ENCODE measurements at places on chromosomes 6 and 20.

GRCh38 chr20:47356526-47357295, at the start of gene ZMYND8:
Gene ZMYND8 (minus strand): TSS chr20:47356699. CDS start chr20:47356670, 29 bp downstream.
- peak; percentile 98 for DNase-seq

- DNase-seq = no peak
Measured at GRCh38 chr6:128138694-128139093, 237.8 kb upstream of the THEMIS start.

GRCh38 chr20:53057579-53057978, 85.4 kb downstream of the TSHZ2 start:
- no peak for DNase-seq

GRCh38 chr6:5827056-5827904, 179.4 kb downstream of the NRN1 start:
- no peak for DNase-seq

GRCh38 chr6:101937108-101937507, 543.6 kb downstream of the GRIK2 start:
- no peak for DNase-seq

GRCh38 chr20:53623454-53624211, 30.0 kb upstream of the ZNF217 start:
- DNase-seq = peak; percentile 75

- DNase-seq = no peak
Measured at GRCh38 chr20:41173791-41174341, 36.5 kb downstream of the PLCG1 start.

- DNase-seq = no peak
Measured at GRCh38 chr20:6588296-6588695, 179.2 kb upstream of the BMP2 start.

GRCh38 chr20:50062006-50062838, 50.7 kb downstream of the UBE2V1 start:
- DNase-seq = peak; percentile 98

DNA sequence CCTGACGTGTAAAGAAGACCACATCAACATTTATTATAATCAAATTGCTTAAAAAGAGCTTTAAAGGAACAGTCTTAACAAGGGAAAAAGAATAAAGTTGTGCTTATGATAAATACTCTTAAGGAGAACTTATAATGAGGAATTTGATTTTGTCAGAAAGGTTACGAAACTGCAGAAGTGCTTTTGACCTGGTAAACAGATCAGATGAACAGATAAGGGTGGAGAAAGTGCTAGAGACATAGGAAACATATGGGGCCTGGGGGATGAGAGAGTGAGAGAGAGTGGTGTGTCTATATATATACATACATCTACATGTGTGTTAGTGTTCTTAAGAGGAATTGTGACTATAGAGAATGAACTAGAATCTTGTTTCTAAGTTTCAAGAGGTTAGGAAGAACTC, 186.2 kb upstream of the GJE1 start:
- DNase-seq = peak; percentile 71

GRCh38 chr6:106527117-106527516, 102.2 kb downstream of the RTN4IP1 start:
- no peak for DNase-seq

- DNase-seq = no peak
Measured at GRCh38 chr6:139914910-139915309, 540.5 kb upstream of the CITED2 start.

- DNase-seq = no peak
Measured at GRCh38 chr6:15301179-15302006, 55.5 kb downstream of the JARID2 start.

DNA sequence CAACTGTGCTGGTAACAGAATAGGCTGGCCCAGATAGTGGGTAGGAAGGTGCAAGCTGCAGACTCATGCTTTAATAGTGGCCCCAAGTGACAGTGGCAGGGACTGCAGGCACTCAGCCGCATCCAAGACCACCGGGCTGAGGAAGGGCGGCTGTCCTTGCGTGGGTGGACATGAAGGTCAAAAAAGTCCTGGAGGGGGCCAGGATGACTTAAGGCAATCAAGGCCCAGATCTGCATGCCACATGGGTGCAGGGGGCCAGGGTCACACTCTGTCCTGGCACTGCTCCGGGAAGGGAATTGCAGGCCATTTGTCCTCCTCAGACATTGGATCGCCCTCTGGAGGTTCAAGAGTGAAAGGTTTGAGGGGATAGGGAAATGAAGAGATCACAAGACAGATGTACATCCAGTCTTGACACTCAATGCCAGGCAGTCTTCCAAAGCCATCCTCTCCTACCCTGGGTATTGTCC, 10.4 kb upstream of the VNN2 start:
- DNase-seq = peak; percentile 80

DNA sequence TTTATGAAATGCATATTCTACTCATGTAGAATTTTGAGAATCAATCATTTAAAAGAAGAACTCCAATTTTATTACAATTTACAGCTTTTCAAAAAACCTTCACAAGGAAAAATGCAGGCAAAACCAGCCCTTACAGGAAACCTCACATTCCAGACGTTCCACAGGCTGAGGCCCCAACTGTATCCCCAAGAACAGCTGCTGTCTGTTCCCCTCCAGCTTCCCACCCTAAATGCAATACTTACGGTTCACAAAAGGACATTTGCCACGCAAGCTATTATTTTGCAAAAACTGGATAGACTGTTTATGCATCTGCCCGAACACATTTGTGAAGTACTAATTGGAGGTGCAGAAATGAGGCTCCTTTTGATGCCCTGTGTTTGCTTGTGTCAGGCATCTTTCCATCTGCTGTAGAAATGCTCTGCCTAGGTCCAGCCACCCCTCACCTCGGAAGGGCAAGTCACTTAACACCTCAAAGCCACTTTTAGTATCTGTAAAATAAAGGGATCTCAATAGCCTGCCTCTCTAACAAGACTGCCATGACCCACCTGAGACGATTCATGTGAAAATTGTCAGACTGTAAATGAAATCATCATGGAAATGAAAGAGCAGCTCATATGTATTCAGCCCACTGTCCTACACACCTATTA, 26.5 kb downstream of the PDE10A start:
- DNase-seq = no peak

DNA sequence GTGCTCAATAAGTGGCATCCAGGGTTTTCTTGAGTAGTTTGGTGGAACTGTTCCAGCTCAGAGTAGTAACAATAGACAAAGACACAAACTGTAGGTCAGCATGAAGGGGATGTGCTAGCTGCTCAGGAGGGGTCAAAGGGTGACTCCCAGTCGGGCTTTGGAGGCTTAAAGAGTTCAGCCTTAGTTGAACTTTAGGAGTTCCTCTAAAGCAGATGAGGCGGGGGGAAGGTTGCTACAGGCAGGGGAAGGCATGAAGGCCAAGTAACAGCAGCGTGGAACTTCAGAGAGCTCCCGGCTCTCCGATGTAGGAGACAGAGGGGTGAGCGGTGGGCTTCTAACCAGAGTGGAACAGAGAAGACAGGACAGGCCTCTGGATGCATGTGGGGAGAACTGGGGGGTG, 115.5 kb upstream of the CD93 start:
- DNase-seq = no peak

- DNase-seq = no peak
Measured at GRCh38 chr6:37392821-37393220, 39.0 kb downstream of the RNF8 start.

DNA sequence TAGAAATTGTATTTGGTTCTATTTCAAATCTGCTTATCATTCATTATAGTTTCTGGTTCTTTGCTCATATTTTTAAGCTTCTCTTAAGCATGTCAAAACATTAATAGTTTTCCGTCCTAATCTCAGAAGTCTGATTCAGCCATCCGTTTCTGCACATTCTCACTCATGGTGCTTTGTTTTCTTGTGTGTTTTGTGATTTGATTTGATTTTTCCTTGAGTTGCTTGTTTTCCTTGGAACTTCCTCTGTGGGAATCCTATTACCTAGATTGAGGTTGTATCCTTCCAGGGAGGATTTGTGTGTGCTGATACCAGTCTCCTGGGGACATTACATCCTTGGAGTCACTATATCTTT, 7.9 kb downstream of the SNX9 start:
- no peak for DNase-seq

DNA sequence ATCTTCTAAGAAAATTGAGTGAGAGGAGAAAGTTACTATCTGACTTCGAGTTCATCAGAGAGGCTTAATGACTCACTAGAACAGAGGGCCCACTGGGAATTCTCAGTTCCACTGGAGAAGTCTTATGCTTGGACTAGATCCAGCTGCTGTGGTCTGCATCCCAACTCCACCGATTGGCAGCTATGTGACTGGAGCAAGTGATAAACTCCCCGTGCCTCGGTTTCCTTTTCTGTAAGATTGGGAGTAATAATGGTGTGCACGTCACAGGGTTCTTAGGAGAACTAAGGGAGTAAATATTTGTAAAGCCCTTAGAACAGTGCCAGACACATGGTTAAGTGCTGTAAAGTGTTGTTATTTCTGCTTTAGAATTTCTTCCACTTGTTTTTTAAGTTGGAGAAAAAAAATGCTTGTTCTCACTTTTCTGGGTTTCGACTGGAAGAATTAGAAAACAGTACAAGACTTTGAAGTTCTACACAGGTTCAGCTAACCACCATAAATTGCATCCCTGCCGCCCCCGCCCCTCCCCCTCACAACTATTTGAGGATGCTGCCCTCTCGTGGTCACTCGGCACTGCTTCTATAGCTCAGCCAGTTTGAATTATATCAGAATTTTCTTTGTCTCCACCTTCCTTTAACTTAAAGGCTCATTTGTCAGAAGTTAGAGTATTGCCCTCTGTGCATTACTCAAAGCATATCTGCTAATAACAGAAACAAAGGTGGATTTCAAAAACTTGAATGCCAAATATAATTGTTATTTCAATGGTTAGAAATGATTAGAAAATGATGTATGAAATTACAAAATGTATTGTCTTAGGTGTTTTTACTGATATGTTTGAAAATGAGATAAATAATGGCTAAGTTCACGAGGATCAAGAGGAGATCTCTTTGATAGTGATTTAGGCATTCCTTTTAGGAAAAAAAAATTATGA, 95.0 kb upstream of the IFNGR1 start:
- peak; percentile 76 for DNase-seq

- DNase-seq = no peak
Measured at GRCh38 chr6:14321992-14322772, 204.6 kb downstream of the CD83 start.

- no peak for DNase-seq
Measured at GRCh38 chr6:84228198-84228543, 728 bp upstream of the CEP162 start.
